Activated T-cell treated with anti-CD3 and anti-CD28 coated beads, Interleukin-2, amount 50 U/mL, for 72 hours (primary cell): ENCODE measurements at places on chromosomes 3 and 15. TPM values are rescaled to one million over a fixed set of nuclear protein-coding genes. Genes with fewer than 3 reads are reported as not detected.

IMPG2 gene
- 0.82 TPM for total RNA-seq

ITPKA gene
- total RNA-seq: 12.9 TPM

XCR1 gene
- total RNA-seq: not detected

CADM2 gene
- not detected for total RNA-seq

CKMT1A gene
- total RNA-seq: 1.0 TPM

CD276 gene
- total RNA-seq: 0.67 TPM

SCAANT1 gene
- total RNA-seq: not detected

DGKG gene
- 0.42 TPM for total RNA-seq

VWA5B2 gene
- total RNA-seq: not detected

GOLGA6A gene
- total RNA-seq: 0.53 TPM

RASGRP1 gene
- 173 TPM for total RNA-seq

KCNAB1 gene
- total RNA-seq: not detected

ESYT3 gene
- total RNA-seq: 0.22 TPM

PHC3 gene
- 71.1 TPM for total RNA-seq

DUOXA2 gene
- not detected for total RNA-seq

NPAP1 gene
- total RNA-seq: not detected

TMEM42 gene
- 15.6 TPM for total RNA-seq

ZPLD1 gene
- 0.17 TPM for total RNA-seq

ERC2 gene
- total RNA-seq: 0.35 TPM

B3GNT5 gene
- 17.3 TPM for total RNA-seq

RTP3 gene
- total RNA-seq: not detected

GOLGA6D gene
- not detected for total RNA-seq

SIN3A gene
- total RNA-seq: 93.1 TPM

SH3GL3 gene
- not detected for total RNA-seq

CA12 gene
- total RNA-seq: 0.55 TPM

WHAMM gene
- 8.2 TPM for total RNA-seq

PRSS50 gene
- total RNA-seq: 0.07 TPM

SPESP1 gene
- 2.0 TPM for total RNA-seq

ROPN1 gene
- total RNA-seq: not detected

CLDN1 gene
- 1.6 TPM for total RNA-seq

FBXO40 gene
- not detected for total RNA-seq

SAMMSON gene
- total RNA-seq: not detected

SCAMP2 gene
- 66.4 TPM for total RNA-seq

ZNF654 gene
- total RNA-seq: 20.1 TPM

ZBED2 gene
- total RNA-seq: 360 TPM

NR1I2 gene
- 0.25 TPM for total RNA-seq

IQCF2 gene
- total RNA-seq: not detected

MYLK gene
- total RNA-seq: not detected

IL17RB gene
- 2.1 TPM for total RNA-seq

WNT7A gene
- total RNA-seq: 0.58 TPM

TAGLN3 gene
- 0.31 TPM for total RNA-seq

FMN1 gene
- 1.1 TPM for total RNA-seq

FAM3D gene
- not detected for total RNA-seq

SLC24A5 gene
- total RNA-seq: not detected

MYZAP gene
- total RNA-seq: not detected

MYRIP gene
- total RNA-seq: not detected
